ENCODE measurements at places on chromosomes 6 and 20.

DNA sequence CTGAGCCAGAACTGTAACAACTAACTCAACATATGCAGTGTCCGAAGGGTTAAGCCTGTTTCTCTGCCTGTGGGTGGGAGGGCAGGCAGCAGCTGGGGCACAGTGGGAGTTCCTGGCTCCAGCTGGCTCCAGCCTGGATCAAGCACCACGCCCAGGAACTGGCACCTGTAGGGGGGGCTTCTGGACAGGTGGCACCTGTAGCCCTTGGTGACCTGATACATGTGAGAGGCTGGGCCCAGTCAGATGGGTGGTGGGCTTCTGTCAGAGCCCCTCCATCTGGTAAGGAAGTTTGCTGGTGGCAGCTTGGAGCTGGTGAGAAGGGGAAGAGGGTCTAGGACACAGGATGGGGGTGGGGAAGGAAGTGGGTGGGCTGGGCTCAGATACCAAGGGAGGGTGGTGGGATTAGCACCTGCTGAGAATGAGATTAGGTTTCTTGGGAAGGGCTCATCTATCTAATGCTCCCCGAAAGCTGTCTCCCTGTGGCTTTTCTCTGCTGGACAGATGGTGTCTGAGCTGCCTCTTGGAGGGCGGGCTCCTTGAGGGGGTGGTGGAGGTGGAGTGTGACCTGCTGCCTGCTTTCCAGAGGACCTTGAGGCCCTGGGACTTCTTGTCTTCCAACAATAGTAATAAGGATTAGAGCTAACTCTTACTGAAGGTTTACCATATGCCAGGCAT, 28.5 kb downstream of the BCL2L1 start:
- no peak for DNase-seq

DNA sequence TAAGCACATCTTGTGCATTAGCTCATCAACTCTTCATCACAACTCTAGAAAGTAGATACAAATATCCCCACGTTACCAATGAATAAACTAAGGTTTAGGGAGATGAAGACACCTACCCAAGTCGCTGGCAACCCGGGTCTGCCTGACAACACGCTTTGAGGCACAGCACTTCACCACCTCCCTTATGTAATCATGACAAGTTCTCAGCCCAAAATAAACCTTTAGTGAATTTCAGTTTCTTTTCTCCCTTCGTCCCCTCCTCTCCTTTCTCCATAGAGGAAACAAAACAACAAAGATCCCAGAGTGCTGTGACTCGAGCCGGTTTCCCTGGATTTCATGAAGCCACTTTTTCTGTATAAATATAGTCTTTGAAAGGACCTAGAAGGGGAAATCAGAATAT, 105.4 kb downstream of the MAFB start:
- DNase-seq = no peak

DNA sequence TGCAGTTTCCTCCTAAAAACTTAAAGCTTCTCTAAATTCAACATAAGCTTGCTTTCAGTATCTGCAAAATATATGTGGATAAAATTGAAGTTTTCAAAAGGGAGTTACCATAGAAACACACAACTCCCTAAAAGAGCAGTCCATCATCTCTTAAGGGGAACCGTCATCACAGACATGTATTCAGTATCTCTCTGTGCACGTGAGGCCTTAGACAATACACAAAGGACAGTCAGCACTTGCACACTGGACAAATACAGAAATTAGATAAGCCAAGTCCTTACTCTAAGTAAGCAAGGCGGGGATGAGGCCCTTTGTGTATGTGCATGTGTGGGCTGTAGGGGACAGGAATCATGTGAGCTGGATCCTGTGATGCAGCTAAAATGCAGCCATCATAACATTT, 136.6 kb downstream of the BACH2 start:
- no peak for DNase-seq

GRCh38 chr6:111975466-111975865, 78.4 kb upstream of the CCN6 start:
- no peak for DNase-seq

DNA sequence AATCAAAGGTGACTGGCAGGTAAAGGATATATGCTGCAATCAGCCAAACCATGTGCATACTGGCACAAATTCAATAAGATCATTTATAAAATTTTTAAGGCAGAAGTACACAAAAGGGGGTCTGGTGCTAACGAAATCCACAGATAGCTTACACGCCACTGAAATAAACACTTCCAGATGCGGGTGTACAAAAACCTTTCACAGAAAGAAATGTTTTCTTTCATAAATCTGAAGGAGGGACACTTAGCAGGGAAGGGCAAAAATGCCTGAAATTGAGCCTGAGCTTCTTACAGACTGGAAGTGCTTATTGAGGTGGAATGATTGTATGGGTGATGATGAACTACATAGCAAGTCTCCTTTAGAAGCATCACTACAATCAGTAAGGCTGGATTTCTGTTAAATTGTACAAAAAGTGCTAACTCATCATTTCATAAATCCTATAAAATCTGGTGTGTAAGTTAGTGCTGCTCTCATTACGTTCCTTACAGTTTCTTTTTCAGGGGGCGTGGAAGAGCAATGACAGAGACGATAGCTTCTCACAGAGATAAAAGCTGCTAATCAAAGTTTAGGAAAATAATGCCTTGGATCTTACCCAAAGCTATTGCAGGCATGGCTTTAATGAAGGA, 409.3 kb upstream of the RUNX2 start:
- DNase-seq = no peak
